Stimulated activated CD8-positive, alpha-beta memory T cell treated with anti-CD3 and anti-CD28 coated beads, Interleukin-7, amount 100 ng/mL, for 1 hour (primary cell): ENCODE measurements at places on chromosomes 5 and 9.

GRCh38 chr5:54537725-54538124, 20.2 kb downstream of the SNX18 start:
- DNase-seq: no peak

DNA sequence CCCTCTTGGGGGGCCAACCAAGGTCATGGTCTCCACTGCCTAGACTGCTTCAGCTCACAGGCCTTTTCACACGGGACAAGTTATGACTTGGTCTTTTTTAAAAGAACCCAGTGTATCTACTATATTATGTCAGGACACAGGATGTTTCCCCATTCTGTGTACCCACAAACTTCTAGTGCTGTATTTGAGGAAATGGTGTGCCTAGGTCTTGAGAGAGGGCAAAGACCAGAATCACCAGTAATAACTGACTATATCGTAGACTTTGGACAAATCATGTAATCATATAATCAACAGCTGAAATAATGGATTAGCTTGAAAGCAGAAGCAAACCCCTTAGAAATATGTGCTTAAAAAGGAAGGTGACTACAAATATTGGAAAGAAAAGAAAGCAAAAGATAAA, 133.3 kb downstream of the ARL15 start:
- DNase-seq: no peak

DNA sequence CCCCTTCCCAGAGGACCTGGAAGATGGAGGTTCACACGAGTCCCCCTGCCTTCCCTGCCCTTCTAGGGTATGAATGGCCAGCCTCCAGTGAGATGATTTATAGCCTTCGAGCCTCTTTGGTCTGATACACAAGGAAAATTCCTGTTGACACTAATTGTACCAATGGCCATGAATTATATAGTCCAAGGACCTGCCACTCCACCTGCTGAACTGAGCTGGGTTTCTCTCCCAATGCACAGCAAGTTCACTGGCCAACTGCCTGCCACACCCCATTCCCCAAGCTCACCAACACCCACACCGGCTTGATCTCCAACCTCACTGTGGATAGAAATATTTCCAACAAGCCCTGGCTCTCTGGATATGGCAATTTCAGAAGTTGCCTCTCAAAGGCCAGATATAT, 9.3 kb upstream of the ADRA1B start:
- DNase-seq: no peak

DNA sequence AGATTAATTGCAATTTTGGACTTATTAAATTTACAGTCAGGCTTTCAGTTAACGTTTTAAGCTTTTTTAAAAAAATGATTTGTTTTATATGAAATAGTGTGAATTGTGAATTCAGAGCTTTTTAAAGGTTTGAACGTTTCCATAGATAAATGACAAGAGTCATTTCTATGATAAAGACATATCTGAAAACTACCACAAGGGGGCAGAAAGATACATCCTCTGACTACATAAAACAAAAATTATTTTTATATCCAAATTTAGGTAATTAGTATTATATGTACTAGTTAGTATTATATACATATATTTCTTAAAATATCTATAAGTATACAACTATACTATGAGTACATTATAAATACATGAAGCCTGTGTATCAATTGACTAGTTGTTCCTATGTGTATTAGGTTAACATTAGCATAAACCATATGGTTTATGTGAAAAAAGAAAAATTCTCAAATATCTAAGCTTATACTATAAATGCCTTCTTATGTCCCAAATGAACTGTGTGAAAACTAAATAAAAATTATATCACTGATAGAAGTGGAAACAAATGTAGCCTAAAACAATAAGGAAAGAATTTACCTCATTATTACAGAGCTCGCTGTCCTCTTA, 155.2 kb downstream of the MEF2C start:
- no peak for DNase-seq

DNA sequence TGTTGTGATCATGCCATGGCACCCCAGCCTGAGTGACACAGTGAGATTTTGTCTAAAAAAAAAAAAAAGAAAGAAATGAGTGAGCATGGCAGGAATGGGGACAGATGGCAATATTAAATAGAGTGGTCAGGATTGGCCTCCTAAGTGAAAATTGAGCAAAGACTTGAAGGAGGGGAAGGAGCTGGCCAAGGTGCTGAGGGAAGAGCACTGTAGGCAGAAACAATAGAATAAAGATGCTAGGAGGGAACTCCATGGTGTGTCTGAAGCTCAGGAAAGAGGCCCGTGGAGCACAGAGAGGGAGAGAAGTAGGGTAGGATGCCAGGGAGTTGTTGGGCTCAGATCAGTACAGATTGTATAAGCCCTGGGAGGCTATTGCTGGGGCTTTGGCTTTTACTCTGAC, 64.4 kb upstream of the PCAT7 start:
- DNase-seq: no peak

- DNase-seq: no peak
Measured at GRCh38 chr5:171447226-171447625, 27.8 kb downstream of the FGF18 start.

DNA sequence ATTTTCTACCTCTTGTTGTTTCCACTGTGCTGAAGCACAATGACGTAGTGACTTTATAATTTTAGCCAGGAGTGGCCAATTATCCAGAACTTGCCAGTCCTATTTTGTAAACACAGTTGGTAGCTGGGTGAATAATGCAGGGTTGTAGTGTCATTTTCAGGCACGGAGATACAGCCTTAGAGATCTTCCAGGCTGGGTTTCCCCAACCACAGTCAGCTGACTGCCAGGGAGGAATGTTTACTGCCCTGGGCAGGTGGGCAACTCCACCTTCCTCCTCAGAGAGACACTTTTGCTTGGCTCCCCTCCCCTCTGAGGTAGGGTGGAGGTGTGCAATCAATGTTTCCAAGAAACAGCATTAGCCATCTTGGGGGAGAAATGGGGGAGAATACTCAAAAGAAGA, 228.1 kb upstream of the NR4A3 start:
- no peak for DNase-seq

GRCh38 chr9:116390303-116391228, 237.0 kb downstream of the PAPPA start:
- DNase-seq: no peak
